CD8-positive, alpha-beta T cell (primary cell): ENCODE measurements at places on chromosomes 4 and X.

DNA sequence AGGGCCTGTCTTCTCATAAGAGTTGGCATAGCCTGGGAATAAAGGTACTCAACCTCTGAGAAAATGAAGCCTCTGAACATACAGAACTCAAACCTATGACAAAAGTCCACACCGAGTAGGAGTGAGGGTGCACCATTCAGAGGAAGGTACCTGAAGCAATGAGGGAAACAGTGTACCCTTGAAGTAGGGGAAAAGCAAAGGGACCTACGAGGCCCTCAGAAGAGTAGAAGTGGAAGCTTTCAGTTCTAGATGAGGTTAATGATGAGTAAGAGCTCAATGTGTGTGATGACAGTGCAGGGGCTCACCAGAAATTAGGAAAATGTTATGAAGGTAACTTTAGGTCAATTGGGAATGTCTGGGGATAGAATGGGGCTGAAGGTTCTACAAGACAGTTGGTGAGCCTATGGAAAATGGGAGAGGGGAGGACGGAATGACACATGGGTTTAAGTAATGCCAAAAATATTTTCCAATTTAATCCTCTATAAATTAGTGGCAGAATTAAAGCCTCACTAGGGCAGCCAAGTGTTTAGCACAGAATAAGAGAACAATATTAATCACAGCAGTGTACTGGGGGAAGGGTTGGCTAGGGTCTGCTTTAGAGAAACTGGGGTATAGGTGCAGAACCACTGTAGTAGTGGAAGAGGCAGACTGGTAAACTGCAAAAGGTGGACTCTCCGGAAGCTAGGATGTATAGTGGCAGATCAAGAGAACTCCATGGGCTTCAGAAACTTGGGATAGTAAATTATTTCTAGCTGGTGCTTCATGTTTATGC, 39.8 kb downstream of the RAB33A start:
- no peak for DNase-seq

GRCh38 chrX:11197671-11198070, 86.5 kb downstream of the HCCS start:
- DNase-seq, result no peak

GRCh38 chr4:40176602-40177001, 20.2 kb upstream of the RHOH start:
- DNase-seq, result no peak

- no peak for DNase-seq
Observed at GRCh38 chr4:62342346-62342745, 1142.2 kb downstream of the ADGRL3 start.

DNA sequence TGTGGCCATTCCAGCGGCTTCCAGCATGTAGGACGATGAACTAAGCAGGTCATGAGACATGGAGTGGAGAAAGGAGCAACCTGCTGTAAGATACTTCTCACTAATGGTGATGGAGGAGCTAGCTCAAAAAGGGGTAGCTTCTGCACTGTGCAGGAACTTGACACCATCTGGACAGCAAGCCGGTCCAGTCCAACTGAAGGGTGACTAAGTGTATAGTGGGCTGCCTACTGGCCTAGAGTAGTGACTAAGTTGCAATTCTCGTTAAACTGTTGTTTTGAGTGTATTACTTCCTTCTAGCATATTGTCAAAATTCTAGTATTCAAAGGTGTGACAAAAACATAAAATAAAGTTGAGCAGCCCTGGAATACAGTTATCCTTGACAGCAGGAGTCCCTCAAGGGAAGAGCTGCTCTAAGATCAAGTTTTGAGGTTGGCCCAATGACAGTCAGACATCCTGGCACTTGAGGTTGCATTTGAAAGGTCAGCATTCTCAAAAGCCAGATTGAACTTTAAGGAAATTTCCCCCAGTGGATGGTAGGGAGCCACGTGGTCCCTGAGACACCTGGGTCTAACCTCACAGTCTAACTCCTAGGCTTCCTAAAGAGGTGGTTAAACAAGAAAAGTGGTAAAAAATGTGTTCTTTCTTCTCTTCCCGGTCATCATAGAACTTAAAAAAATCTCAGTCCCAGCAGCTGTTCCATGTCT, 8.0 kb downstream of the CETN2 start:
- no peak for DNase-seq

- DNase-seq, result no peak
Observed at GRCh38 chrX:150841456-150842197, 56.8 kb downstream of the CD99L2 start.
